Islet precursor cell (in vitro differentiated cells): ENCODE measurements at places on chromosomes 13 and 19.

DNA sequence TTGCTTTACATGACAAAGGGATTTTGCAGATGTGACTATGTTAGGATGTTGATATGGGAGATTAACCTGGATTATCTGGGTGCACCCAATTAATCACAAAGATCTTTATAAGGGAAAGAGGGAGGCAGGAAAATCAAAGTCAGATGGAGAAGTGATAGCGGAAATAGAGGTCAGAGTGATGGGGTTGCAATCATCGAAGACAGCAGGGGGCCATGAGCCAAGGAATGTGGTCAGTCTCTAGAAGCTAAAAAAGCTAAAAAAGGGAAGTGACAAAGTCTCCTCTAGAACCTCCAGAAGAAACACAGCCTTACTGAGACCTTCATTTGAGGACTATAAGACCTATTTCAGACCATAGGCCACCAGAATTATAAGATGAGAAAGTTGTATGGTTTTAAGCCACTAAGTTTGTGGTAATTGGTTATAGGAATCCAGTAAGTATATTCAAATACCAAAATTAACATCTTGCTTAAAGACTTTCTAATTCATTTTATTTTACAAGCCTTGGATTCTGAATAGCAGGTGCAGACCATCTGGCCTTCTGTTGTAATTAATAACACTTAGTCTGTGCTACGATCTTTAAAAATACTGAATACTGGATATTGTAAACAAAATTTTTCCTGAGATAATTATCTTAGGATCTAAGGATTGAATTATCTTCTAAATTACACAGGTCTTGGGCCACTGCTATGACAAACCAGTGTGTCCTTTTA is 493.4 kb upstream of the PCDH20 start:
- DNase-seq = no peak

- peak; percentile 88 for DNase-seq
Measured at GRCh38 chr19:2488942-2489731, 13.2 kb downstream of the GADD45B start.

DNA sequence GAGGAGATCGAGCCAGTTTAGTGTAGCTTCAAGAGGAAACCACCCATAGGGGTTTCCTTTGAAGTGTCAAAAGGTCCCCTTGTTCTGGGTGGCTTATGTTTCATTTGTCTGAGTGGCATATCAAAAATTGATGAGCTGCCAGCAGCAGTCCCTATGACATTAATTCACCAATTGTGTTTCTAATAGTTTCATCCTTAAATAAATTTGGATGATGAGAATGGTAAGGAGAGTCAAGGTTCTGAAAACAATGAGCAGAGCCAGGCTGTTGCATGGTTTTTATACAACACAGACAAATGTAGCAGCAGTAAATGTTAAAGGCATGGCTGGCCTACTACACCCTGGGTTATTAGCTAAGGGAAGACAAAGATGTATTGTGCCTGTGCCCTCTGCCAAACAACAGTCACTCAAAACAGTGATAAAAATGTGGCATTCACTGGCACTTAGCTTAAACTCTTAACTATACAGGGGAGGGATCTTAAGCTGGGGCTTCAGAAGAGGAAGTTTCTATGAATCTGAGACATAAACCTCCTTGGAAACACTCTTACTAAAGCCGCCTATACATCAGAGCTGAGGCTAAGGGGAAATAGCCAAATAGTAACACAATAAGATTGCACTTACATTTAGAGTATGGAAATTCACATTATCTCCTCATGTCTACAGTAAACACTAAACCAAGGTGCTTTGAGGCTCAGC is 200.5 kb downstream of the POU4F1 start:
- DNase-seq = no peak

- DNase-seq = no peak
Measured at GRCh38 chr13:44147648-44148047, 226.0 kb upstream of the SERP2 start.

DNA sequence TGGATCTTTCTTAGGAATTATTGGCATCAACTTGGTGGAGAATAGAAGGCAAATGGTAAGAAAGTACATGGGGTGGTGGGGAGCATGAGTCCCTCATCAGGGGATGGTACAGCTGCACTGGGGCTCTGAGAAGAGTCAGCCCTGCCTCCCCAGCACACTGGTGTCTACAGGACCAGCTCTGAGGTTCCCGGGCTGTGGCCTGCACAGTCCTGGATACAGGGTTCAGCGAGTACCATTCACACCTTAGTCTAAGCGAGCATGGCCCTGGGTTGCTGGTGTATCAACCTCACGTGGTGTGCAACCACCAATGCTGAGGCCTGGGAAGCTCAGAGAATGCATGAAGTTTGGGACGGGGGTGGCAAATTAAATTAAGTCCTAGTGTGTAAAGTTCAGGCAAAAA is 10.1 kb downstream of the TMEM255B start:
- no peak for DNase-seq
